ENCODE measurements at places on chromosomes 12 and 14. TPM values are rescaled to one million over a fixed set of nuclear protein-coding genes. Genes with fewer than 3 reads are reported as not detected.

DNA sequence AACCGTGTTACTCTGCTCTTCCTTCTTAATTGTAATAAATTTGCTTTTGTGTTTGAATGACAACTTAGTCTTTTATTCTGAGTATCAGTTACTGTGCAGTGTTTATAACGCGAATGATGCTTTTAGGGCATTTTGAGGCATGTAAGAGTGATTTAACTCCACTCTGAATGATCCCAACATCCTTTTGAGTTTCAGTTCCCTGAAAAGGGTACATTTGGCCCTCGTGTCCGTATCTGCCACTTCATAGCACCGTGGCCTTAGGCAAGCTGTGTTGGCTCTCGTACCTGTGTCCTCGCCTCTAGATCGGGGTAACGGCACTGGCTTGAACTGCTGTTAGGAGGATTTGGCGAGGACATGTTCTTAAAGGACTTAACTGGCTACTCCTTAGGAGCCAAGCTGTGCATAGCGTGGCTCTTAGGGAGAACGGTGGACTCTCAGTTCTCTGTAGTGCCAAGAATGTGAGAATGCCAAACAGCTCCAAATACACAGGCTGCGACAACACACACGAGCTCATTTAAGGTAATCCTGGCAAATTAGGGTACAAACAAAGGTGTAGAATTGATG lies 92.0 kb downstream of the PPP2R5C start:
- DNase-seq: no peak

DDN gene
- 0.06 TPM for total RNA-seq

DNA sequence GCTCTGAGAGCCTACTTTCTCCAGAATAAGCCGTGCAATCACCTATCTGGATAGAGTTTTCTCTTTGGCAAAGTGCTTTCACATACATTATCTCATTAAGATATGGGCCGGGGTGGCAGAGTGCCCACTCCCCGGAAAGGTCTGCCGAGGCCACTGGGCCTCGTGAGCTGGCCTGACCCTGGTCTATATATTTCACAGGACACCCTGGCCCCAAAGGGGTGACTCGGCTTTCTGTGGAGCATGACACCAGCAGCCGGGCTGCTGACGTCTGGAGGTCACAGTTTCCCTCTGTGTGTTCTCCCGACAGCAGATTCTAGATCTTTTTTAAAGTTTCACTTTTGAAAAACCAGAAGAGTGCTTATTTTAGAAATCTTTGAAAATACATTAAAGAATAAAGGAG lies 27.9 kb upstream of the ATP2A2 start:
- DNase-seq: peak; percentile 34

PPP1R1A gene
- not detected for total RNA-seq

GRCh38 chr12:46160101-46160980 lies 108.5 kb downstream of the SLC38A1 start:
- DNase-seq: no peak

DNA sequence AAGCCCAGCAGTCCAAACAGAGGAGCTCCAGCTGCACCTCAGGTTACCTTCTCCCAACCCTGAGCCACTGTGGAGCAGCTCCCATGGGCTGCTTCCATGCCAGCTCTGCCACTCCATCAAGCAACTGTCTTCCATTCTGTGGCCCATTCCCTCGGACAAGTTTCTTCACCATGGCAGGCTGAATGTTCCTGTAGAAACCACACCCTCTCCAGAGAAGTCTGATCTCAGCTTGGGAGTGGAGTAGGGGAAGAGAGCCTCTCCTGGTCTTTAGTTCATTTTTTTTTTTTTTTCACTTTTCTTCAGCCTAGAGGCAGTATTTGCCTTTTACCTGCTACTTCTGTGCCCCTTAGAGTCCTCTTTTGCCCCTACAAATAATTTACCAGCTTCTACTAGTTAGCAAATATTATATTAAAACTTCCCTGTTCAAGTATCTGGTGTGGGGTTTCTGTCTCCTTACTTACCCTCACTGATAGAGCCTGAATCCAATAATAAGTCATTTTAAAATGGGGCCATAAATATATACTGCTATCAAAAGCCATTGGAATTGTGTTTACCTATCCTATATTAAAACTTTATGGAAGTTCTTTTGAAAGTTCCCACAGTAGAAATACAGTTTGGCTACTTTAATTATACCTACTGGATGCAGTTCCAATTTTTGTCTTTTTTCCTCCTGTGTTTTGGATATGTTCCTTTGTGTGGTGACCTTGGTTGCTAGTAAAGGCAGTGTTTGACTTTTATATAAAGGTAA lies 11.7 kb upstream of the SLC17A8 start:
- peak; percentile 31 for DNase-seq

LBHD2 gene
- not detected for total RNA-seq

TDRD9 gene
- total RNA-seq: 0.22 TPM

DNA sequence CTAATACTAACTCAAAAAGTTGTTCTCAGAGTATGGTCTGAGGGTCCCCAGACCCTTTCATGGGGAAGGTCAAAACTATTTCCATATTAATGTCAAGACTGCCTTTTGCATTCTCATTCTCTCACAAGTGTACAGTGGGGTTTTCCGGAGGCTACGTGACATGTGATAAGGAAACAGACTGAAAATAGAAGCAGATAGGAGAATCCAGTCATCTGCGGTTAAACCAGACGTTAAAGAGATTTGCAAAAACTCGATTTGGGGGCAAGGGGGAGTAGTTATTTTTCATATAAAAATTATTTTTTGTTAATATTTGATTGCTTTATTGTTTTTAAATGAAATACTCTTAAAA lies 1.0 kb upstream of the NAP1L1 start:
- no peak for DNase-seq

GRCh38 chr12:54173066-54173726 lies 15.6 kb downstream of the SMUG1 start:
- peak; percentile 57 for DNase-seq

DNA sequence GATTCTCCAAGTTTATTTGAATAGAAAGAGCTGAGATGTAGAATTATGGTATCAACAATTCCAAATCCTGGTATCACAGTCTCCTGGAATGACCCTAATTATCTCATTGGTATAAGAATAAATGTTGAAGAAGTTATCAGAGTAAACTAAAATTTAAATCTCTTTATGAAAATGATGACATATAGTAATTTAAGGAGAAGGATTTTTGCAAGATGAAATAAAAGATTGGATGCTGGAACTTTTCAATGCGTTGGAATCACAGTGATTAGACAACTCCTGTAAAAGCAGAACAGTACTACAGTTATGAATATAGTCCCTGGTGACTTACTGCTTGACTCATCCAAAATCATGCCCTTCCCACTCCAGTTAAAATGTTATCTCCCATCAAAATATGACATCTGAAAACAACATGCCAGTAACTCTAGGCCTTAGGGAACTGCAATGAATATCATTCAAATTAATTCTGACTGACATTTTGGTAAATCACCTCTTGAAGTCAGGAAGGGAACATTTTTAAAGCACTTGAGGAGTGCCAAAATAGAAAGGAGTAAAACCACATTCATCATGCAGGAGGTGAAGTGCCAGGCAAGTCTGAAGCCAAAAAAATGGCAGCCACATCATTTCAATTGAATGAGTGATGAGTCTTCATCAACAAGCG lies 197.8 kb upstream of the PRKD1 start:
- no peak for DNase-seq

- no peak for DNase-seq
Observed at GRCh38 chr12:67431411-67432020, 162.4 kb downstream of the CAND1 start.

DNA sequence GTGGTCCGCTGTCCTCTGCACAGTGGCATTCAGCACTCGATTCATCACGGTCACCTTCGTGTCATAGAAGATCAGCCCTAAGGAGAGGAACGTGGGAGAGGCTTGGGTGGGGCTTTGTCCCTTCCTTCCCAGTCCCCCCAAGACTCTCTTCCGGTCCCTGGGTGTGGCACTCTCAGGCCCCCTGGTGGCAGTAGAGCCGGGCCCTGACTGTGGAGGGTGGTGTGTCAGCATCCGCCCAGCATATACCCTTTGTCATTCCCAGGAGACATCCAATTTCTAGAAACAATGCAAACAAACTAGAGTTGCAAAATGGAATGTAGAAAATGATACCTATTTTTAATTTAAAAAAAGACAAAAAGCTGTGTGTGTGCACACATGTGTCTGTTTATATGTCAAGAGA lies 45.0 kb downstream of the TRAFD1 start:
- DNase-seq: no peak

GRCh38 chr12:10395390-10395998 lies 5.7 kb upstream of the KLRK1 start:
- no peak for DNase-seq

- DNase-seq: no peak
Observed at GRCh38 chr12:25932971-25933370, 25.5 kb upstream of the RASSF8 start.

DNA sequence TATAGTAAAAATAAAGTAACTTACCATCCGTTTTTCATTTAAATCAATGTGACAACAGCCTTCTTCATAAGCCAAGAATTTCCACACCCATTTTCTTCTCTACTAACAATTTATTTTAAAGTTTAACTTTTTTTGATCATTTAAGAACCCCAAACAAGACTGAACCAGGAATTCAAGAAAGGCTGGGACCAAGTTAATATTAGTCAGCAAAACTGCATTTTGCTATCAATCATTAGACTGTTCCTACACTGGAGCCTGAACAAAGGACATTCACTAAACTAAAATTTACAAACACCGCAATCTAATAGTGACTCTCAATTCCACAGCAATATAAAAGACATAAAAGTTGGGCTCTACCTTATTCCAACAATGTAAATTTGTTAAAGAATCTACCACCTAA lies 73.6 kb downstream of the OSBPL8 start:
- no peak for DNase-seq

- no peak for DNase-seq
Observed at GRCh38 chr12:60137513-60137912, 541.7 kb downstream of the SLC16A7 start.

GRCh38 chr12:95277139-95277538 lies 59.5 kb downstream of the VEZT start:
- no peak for DNase-seq

DNA sequence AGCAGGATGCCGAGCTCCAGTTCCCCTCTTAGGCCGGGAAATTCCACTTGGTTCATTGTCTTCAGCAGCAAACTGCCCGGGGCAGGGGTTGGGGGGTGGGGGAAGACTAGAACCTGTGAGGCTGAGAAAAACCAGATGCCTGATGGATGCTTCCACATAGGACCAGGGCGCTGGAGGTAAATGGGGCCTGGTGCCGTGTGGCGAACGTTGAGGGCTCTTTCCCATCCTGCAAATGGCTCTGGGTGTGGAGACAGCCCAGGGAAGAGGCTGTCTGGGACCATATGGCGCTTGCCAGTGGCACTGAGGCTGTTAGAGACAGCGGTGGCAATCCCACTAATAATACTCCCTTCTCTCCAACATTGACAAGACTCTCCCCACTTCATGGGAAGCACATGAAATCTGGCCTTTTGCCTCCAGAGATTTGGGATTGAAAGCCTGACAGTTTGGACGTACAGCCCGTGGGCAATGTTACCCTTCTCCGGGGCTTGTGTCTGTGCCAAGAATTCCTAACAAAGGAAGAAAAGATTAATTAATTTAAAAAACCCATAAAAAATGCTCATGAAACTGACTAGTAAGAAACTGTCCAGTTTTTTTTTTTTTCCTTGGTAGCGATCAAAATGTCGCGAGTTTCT lies 44.5 kb downstream of the MAP1LC3B2 start:
- DNase-seq: no peak

DNA sequence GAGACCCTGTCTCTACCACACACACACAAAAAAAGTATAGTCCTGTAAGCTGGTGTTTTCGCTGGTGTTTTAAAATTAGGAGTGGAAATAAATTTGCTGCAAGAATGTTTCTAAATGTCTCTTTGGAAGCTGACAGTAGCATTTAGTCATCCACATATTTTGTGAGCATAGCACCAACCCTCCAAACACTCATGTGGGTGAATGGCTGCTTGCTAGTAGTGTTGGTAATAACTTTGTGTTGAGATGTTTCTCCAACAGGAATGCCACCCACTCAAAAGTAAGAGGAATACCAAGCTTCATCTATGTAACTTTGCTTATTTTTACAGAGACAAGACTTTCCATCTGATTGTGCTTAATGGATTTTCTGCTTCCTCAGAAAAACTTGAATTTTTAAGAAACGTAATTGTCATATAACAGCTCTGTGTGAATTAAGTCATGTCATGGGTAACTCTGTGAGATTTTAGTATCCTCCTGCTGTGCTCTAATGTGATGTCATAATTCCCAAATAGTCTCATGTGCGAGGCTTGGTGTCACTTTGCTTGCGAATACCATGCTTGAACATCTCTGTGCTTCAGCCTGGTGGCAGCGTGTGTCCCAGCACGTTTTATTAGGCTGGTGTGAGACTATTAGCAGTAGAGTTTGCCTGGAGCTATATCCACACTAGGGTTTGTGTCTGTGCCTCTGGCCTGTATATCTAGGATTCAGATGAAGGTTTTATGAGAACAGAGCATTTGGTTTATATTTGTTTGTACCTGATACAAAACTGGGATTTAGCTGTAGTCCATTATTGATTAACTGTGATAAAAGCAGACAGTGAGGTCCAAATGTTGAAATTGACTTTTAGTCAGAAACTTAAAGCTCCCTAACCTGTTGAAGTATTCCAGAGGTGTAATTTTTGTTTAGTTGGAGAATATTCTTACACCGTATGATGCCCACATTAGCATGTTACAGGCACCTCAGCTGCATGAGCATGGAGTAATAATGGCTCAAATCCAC lies 80.5 kb downstream of the FBXW8 start:
- DNase-seq: no peak

- no peak for DNase-seq
Observed at GRCh38 chr14:52835122-52835903, 43.9 kb upstream of the GNPNAT1 start.

DNA sequence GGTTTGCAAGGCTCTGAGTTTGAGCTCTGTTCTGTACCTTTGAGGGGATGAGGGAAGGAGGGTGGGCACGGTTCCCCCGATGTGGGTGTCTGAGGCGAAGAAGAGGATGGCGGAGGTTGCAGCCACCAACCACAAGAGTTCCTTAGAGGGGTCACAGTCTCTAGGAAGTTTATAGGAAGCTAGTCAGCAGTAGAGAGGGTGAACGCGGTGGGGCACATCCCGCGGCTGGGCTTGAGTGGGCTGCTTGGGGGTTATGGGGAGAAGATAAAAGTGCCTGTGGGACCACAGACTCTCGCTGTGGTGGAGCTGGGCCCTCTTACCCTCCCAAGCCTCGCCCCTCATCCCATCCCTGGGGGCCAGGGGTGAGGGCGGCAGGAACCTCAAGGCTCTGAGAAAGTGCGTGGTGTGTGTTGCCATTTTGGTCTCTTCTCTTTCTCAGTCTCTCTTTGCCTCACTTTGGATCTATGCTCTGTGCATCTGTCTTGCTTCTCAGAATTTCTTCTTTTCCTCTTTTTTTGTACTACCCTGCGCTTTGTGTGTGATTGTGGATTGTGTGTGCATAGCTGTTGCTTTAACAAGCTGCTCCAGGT lies 2.7 kb downstream of the CD4 start:
- no peak for DNase-seq

- DNase-seq: no peak
Observed at GRCh38 chr14:103734081-103734888, 18.7 kb downstream of the ZFYVE21 start.

GYS2 gene
- total RNA-seq: not detected

DNA sequence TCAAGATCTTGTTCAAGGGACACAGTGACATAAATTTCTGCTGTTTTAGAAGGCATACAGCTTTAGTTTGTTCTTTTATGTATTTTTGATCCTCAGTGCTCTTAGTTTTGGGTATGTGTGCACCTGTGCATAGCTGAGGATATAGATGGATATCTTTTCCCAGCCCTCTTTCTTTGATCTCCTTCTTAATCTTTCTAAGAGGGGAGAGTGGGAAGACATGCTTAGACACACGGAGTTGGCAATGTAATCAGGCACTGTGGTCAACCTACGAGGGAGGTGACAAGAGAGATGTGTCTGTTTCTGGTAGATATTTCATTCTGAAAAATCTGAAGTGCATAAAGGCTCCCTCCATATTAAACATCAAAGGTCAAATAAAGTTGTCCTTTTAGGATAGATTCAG lies 340.6 kb downstream of the TMEM132D start:
- no peak for DNase-seq

All from left colon (tissue), 2 donors.